Renal cortex interstitium (tissue), 15 donors: ENCODE measurements at places on chromosomes 12 and 14.

GRCh38 chr14:75250800-75251199 is 27.8 kb upstream of the FOS start:
- no peak for DNase-seq

- no peak for DNase-seq
These were observed 171.9 kb downstream of the CCDC59 start for GRCh38 chr12:82186282-82186681.

DNA sequence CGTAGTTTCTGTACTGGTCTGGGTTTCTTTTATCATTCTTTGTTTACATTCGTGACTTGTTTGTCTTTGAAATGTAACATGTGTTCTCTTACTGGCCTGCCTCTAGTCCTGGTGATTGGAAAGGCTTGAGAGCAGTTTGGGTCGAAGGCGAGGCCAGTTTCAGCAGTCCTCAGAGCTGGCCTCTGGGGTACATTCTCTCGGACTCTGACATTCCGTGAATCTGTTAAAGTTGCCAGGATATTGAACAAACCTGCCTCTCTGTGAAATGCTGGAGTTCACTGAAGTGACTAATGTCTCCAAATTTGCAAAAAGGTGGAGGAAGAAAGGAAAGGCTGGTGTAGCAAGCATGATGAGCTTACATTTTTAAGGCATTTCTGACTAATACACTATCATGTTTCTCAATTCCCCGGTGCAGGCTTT is 1.5 kb downstream of the PLEKHA5 start:
- peak; percentile 33 for DNase-seq

DNA sequence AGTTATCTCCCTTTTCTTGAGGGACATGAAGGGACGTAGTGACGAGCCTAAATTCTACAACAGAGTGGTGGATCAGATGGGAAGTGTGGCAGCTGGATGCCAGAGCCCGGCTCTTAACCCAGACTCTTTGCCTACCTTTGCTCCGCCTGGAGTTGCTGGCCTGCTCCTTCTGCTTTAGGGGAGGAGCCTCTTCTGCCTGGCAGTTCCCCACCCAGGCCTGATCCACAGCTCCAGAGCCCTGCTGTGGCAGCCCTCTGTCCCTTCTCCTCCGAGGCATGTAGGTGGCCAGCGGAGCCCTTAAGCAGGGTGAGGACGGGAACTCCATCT is 2.3 kb upstream of the PRPH start:
- DNase-seq, result no peak

DNA sequence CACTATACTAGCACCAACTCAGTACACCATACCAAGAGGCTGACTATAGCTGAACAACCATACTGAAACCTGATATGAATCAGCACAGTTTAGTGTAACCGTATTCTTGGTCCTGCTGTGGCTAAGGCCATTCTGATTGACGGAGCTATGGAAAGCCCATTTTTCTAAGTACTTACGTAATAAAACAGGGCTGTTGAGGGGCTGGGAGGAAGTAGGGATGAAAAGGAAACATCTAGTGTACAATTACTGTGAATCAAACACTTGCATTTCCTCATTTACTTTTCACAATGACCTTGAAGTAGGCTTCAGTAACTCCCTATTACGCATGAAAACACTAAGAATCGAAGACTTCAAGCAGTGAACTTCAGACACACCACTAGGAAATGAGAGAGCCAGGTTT is 198.2 kb downstream of the BTG1 start:
- DNase-seq, result no peak

GRCh38 chr14:45201905-45202304 is 51.1 kb downstream of the MIS18BP1 start:
- DNase-seq, result no peak

DNA sequence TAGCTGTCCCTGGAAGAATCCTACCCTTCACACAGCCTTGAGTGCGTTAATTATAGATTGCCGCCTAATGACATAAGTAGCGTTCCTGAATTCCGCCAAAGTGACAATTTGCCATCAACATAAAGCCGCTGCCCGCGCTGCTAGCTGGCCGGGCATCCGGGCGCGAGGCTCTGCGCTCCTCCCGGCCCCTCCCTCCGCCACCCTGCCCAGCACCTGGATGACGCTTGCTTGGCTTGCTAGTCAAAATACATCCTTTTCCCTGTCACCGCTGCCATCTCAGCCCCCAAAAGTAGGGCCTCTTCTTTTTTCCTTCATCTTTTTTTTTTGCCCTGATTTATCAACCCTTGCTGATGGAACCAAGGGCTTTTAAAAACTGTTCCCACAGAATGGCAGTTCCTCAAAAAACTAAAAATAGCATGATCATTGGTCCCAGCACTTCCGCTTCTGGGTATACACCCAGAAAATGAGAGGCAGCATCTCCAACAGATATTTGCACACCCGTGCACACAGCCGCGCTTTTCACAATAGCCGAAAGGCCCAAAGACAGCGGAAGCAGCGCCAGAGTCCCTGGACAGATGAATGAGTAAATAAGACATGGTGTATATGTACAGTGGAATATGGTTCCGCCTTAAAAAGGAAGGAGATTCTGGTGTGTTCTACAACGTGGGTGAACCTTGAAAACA is 235.2 kb downstream of the BCL11B start:
- no peak for DNase-seq

DNA sequence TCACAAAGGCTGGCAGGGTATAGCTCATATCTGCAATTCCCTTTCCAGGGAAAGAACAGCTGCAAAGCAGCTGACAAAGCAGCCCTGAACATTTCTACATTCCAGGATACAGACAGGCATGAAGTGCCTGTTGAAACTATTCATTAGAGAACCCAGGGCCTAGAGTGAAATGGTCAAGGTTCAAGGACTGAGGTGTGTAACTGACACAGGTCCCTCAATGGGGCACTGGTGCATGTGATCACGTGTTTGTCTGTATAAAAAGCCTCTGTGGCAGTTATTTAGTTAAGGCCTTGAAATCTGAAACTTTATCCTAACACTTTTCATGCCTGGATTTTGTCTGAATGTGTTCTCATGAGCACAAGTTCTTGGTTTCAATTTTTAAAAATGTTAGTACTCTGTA is 47.1 kb downstream of the GIT2 start:
- no peak for DNase-seq

GRCh38 chr12:68557011-68557730 is 53.5 kb upstream of the RAP1B start:
- DNase-seq, result no peak

GRCh38 chr12:70670948-70671347 is 33.7 kb upstream of the PTPRB start:
- DNase-seq, result no peak

DNA sequence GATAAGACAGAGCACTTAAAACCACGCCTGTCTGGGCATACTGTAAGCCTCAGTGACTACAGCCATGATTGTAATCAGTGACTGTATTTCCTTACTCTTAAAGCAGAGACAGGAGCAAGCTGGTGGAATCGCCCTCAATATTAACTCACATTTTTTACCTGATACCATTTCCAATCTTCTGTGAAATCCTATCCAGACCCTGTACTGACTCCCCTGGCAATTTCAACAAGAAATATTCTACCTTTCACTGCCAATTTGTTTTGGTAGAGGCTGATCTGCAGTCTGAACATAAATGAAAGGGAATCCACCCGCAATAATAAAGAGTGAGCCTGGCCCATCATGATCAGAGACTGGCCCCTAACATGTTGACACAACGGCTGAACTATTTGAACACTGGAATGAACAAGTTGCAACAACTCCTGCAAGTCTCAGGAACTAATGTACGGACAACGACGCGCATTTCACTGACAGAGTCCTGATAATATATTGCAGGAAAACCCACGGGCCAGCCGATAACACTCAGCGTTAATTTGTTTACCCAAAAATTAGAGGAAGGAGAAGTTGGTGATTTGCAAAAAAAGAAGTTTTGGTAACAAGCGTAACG is 195.5 kb upstream of the BTG1 start:
- no peak for DNase-seq

- no peak for DNase-seq
These were observed 5.9 kb downstream of the TCL1B start for GRCh38 chr14:95692109-95692508.

DNA sequence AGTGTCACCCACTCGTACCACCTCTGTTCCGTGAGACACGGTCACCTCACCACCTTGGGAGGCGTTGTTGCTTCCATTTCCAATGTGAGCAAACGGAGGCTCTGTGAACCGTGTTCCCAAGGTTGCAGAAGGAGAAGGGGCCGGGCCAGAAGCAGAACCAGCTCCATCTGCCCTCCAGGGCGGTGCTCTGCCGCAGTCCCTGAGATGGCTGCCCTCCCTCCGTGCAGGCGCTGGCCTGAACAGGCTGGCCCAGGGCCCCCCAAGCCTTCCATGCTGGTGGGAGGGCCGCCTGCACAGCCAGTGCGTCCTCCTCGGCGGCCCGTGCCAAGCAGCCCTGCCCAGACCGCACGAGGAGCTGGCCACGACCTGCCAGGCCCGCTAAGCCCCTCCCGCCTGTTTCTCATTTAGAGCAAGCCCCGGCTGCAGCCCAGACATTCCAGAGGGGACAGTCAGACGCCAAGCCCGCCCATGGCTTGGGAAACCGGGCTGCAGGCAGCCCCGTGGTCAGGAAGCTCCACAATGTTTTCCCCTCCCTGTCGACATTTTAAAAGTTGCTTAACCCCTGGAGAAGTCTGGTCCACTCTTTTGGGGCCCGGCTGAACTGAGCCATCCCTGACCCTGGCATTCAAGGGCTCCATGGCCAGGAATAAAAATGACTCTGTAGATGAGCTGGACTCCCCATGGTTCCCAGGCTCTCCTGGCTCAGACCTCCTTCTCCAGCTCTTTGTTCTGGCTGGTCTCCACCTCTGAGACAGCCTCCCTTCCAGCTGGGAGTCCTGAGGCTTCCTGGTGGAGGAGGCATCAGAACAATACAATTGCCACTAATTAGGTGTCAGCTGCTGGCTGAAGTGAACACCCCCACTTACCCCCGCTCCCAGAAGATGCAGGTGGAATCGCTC is 236.0 kb downstream of the BCL11B start:
- peak; percentile 39 for DNase-seq

- DNase-seq, result no peak
These were observed 983.4 kb downstream of the TMEM121 start for GRCh38 chr14:106509807-106510206.

GRCh38 chr12:49264466-49264872 is 413 bp upstream of the TUBA1C start:
- no peak for DNase-seq

- peak; percentile 39 for DNase-seq
These were observed 2.6 kb downstream of the BMP4 start for GRCh38 chr14:53953828-53954550.
